ENCODE measurements at places on chromosomes 5 and 9.

- DNase-seq: no peak
Observed at GRCh38 chr9:136013524-136014034, 52.4 kb upstream of the UBAC1 start.

DNA sequence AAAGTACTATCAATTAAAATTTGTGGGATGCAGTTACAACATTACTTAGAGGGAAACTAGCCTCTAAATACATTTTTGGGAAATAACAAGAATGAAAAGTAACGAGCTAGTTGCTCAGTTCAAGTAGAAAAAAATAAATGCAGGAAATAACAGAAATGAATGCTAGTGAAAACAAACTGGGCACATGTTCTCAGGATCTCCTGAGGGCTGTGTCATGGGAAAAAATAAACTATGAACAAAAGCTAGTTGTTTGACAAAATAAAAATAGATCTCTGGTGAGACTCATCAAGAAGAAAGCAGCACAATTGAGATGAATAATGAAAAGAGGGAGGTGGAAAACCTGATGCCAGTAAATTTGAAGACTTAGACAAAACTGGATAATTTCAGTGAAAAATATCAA lies 16.3 kb downstream of the IDNK start:
- DNase-seq: no peak

DNA sequence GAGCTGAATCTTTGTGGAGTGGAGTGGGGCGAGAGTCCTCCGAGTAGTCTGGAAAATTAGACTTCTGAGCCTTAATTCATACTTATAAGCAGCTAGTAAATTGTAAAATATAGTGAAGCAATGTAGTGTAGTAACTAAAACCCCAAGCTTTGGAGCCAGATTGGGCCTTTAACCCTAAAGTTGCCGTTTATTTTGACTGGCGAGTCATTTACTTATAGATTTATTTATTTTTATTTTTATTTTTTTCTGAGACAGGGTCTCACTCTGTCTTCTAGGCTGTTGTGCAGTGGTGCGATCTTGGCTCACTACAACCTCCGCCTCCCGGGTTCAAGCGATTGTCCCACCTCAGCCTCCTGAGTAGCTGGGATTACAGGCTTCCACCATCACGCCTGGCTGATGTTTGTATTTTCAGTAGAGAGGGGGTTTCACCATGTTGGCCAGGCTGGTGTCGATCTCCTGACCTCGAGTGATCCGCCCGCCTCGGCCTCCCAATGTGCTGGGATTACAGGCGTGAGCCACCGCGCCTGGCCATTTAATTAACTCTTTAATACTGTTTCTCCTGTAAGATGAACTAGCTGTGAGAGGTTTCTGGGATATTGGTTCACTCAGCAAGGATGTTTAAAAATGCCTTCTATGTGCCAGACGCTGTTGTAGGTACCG lies 687 bp upstream of the RPS23 start:
- DNase-seq: no peak

DNA sequence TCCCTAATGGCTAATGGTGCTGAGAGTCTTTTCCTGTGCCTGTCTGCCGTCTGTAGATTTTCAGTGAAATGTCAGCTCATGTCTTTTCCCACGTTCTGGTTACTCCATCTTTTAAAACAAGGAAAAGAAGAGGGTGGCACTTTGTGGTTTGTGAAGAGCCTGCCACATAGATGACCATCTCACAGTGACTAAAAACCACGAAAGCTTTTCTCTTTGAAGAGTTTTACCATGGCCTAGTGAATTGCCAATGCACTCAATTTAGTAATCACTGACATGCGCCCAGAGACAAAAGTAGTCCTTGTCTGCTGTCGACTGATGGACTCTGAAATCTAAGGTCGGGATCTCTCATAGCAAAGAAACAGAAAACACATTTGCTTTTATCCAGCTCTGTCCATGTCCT lies 50.4 kb downstream of the SPATA31C2 start:
- no peak for DNase-seq

GRCh38 chr5:17425385-17426070 lies 72.5 kb upstream of the TAF11L2 start:
- DNase-seq: no peak

Data from ACHN (cell line).